ENCODE measurements at places on chromosomes 2 and 18.
A peak's percentile ranks its signal among the peaks of the same experiment; 100 is the strongest.

DNA sequence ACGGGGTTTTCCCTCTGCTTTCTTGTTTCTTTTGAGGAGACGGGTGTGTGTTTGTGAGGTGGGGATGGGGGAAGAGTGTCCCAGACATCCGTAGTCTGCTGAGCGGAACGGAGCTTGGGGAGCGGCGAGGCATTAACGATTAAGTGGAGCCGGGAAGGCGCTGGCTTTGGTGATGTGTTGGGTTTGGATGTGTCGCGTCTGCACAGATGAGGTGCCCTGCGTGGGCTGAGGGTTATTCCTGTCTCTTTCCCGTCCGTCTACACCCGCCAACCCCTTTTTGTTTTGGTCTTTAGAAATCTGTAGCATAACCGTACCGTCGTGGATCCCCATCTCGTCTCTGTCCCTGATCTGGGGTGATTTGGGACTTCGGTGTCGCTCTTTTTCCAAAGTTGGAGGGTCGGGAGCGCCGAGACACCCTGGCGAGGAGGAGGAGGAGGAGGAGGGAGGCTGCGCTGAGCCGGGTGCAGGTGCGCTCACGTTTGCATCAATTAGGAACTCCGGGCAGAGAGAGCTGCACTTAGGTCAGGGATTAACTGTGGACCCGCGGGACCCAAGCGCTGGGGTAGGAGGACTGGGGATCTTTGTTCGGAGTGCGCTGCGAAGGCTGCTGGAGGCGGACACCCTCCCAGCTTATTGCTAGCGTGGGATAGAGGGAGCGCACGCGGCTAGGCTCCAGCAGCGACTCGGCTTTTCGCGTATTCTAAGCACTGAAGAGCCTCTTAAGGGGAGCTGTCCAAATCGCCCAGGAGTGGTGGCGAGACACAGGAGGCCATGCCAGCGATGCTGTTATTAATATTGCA is 720.3 kb downstream of the DPP10 start:
- no peak for DNase-seq

DNA sequence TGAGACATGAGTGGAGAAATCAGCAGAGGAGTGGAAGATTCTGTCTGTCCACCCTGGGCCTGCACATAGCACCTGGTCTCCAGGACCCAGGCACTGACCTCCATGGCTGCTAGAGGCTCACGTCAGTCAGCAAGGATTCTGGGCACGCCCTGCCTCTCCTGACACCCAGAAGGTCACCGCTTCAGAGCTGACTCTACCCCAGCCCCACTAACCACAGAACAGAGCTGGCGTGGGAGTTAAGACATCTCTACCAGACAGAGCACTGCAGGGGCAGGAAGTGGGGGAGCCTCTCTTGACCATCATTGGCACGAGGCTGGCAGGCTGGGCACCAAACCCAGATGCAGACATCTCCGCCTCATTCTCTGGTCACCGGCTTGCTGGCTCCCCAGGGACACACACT is 3.0 kb downstream of the ADCY3 start:
- DNase-seq, result no peak

- DNase-seq, result no peak
Observed at GRCh38 chr2:38153476-38154135, 77.7 kb upstream of the CYP1B1 start.

DNA sequence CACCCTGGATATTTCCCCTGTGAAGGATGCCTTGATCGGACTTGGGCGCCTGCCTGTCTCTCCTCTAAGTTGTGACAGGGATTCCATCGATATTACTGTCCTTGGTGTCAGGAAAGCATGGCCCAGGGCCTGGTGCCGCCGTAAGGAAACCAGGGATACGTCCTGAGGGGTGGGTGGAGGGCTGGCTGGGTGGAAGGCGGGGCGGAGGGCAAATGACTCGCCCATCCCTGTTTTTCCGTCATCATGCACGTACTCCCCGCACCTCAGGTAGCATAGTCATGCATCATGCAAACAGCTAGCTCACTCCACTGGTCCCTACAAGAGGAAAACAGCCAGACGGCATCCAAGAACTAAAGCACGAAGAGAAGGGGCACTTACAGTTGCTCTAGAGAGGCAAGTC is 57.1 kb downstream of the PXDN start:
- no peak for DNase-seq

DNA sequence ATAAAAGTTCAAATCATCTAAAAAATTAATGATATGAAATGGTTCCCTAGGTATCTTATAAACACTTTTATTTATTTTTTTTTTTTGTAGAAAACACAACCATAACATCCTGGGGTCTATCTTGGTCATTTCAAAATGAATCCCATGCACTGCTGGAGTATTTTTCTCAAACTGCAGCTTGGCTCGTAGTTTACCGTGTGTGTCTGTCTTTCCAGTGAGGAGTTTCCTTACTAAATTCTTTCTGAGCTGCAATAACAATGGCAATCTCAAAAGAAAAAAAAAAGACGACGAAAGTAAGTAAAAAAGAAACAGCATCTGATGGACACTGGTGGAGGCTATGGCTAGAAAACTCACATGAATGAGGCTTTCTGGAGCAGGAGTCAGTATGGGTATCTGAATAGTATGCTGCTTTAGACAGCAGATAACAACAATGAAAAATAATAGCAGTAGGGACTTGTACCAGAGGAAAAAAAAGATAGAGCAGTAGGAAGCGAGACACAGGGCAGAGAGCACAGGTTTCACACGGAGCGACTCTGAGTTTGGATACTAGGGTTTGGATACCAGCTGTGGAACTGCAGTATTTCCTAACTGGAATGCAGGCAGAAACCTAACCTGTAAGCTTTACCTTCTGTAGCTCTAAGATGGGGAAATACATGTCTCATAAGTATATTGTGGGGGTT is 43.5 kb downstream of the CALCRL start:
- no peak for DNase-seq

- no peak for DNase-seq
Observed at GRCh38 chr2:201357221-201357620, at the start of gene FLACC1. TSS of gene FLACC1 (minus strand) at chr2:201357345. CDS start at chr2:201351404, 5,941 bp downstream.

GRCh38 chr2:101682311-101682710 is 15.2 kb upstream of the MAP4K4 start:
- no peak for DNase-seq

DNA sequence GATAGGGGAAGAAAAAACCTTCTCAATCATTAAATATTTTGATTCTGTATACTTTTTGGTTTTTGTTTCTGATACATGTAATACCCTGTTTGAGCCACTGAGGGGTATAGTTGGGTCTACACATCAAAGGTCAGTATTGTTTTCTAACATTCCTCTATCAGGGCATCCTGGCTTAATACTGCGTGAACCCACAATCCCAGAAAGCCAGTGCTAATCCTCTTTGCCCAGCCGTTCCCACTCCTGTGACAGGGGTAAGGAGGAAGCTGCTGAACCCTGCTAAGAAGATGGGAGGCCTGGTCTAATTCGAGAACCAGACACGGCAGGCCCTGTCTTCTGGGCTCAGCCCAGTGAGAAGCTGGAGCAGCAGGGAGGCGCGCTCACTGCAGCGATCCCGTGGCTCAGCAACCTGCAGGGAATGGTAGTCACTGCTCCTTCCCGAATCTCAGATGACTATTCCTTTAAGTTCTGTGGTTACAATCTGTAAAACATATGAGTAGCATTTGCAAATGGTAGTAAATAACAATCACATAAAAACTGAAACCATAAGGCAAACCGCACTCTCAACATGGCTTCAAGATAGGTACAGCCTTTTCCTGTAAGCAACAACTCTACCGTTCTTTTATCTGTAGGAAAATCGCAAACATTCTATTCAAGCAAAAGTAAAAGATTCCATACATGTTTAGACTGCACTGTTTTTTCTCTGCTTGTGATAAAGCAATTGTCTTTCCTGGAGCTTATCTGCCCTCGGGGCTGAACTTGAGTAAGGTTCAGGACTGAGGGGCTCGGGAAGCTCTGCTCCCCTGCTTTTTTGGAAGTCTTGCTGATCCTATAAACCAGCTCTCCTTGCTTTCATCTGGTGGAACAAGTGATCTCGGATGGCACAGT is 87.0 kb downstream of the EPB41L3 start:
- no peak for DNase-seq

- DNase-seq, result no peak
Observed at GRCh38 chr18:43574974-43575373, 297.7 kb upstream of the SYT4 start.

DNA sequence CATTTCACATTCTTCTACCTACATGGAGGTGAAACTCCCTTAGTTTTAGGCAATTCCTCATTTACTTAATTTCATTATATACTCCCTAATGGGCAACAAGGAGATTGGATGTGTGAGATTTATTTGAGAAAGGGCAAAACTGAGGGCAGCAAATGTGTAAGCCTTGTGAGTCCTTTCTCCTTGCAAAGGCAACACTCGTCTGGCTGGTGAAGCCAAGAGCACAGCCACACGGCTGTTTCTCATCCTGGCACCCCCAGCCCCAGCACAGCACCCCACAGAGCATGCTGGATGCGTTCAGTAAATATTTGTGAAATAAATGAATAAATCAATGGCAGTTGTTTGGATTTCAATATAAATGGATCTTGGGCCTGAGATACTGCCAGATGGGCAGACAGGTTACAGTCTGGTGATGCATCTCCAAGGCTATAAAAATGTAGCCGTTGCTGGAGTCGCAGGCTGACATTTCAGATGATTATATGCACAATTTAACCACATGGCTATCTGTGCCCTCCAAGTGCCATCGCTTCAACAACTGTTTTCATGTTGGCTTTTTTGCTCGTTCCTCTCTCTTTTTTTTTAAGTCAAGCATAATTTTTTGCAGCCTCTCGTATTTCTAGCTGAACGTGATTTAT is 154.1 kb upstream of the REV1 start:
- DNase-seq, result peak; percentile 83

DNA sequence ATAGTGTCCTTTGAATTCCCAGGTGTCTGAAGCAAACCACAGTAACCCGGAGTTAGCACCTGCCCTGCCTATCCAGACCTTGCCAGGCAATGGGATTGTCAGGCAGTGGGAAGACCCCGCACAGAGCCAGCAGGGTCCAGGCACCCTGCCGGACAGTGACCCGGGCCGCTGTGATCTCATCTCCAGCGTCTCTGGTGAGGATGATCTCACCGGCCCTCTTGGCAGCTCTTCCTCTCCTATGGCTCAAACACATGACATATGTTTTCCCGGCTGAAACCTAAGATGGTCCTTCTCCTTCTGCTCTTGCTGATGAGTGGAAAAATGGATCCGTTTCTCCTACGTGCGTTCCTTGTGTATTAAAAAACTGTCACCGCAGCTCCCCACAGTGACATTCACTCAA is 75.1 kb downstream of the ACOXL start:
- no peak for DNase-seq

GRCh38 chr2:144459937-144460336 is 60.0 kb downstream of the ZEB2 start:
- no peak for DNase-seq

All from NCI-H1694 (cell line).